ENCODE measurements at places on chromosomes 5 and 9. TPM values are rescaled to one million over a fixed set of nuclear protein-coding genes. Genes with fewer than 3 reads are reported as not detected.

DNA sequence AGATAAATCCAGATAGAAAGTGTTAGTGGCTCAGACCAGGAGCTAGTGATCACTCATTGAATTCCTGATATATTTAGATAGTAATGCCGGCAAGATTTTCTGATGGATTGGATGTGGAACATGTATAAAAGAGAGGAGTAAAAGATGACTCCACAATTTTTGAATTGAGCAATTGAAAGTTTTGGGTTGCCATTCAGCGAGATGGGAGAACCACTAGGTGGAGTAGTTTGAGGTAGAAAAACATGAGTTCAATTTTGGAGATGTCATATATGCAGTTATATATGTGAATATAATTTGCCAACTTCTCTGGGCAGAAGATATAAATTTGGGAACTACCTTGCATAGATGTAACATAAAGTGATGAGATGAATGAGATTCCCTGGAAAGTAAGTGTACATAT is 502.5 kb upstream of the SEMA6A start:
- DNase-seq = no peak

- DNase-seq = peak; percentile 35
Measured at GRCh38 chr5:140358738-140359310, 1.2 kb upstream of the SLC4A9 start.

GRCh38 chr5:6401410-6401809 is 23.1 kb upstream of the MED10 start:
- no peak for DNase-seq

GRCh38 chr9:137313956-137314560 is 12.0 kb upstream of the NRARP start:
- DNase-seq = no peak

DNA sequence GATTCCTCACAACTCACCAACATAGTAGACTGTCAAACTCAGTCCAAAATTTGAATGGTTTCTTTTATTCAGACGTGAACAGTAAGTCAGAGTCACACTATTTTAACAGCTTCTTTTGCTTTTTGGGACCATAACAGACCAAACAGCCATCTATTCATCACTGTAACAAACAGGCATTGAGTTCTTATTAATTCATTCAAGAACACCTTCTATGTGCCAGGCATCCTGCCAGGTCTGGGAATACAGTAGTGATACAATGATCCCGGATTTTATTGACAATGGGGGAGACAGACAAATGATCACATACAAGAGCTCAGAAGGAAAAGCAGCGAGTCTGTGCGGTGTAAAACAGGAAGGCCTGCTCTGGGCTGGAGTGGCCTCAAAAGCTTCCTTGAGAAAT is 153.3 kb upstream of the ERCC6L2 start:
- DNase-seq = no peak

The CCL27 gene
- total RNA-seq = not detected

The FOXD4L6 gene
- not detected for total RNA-seq

The CARTPT gene
- not detected for total RNA-seq

The PCDHB10 gene
- total RNA-seq = 7.4 TPM
